ENCODE measurements at places on chromosomes 12 and 14.
A peak's percentile ranks its signal among the peaks of the same experiment; 100 is the strongest.

DNA sequence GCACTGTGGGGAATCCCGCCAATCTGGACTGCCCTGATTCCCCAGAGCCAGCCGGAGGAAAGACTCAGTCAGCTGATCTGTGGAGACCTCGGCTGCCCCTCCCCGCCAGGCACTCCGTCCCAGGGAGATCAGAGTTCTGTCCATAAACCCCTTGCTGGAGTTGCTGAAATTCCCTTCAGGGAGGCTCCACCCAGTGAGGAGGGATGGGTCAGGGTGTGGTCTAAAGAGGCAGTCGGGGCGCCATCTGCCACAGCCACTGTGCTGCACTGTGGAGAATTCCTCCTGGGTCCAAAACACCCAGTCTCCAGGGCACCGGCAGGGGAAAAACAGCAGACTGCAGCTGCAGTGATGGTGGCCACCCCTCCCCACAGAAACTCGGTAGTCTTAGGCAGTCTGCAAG is 1922.3 kb upstream of the FLRT2 start:
- DNase-seq, result no peak

GRCh38 chr12:52245259-52245961 is 12.4 kb downstream of the KRT7 start:
- no peak for DNase-seq

GRCh38 chr12:31041033-31041564 is 32.6 kb upstream of the DDX11 start:
- DNase-seq, result no peak

DNA sequence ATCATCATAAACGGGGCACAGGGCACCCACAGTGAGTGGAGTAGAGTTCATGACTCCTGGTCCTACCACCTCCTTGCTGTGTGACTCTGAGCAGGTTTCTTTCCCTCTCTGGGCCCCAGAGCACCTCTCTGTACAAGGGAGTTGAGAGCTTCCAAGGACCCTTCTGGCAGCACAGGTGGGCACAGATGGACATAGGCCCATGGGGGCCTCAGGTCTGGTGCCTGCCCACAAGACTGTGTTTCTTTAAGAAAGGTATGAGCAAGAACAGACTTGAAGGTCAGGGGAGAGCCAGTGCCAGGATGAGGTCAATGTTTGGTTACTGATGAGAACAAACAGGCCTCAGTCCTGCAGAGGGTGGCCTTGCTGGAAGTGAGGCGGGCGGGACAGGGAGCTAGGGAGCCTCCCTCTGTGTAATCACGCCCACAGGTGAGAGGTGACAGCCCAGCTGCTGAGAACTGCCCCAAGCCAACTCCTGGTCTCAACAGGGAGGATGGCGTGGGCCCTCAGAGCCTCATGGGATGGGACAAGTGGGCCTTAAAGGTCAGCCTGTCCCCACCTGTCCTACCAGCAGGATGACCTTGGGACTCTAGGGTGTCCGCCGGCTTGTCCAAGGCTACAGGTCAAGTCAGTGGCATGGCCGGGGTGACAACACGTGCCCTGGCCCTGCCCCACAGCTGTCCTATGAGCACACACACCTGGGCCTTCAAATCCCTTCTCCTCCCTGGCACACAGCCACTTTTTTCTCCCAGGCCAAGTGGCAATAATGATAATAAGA is 49.1 kb downstream of the CCDC85C start:
- no peak for DNase-seq

DNA sequence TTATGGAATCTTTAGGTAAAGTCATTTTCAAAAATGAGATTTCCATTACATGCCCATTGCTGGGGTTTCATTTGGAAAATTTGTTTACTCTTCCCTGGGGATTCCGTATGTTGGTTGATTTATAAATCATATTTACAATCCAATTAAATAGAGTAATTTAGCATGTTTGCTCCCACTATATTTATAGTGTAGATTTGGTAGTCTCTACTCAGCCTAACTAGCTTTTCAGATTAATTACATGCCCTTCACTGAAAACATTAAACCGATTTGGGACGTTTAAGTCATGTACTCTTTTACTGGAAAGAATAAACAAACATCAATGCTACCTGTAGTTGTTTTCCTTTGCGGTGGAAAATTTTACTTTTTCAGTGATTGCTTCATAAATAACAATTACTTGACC is 10.4 kb downstream of the PAX9 start:
- DNase-seq, result no peak

GRCh38 chr12:41980390-41980789 is 164.3 kb downstream of the GXYLT1 start:
- no peak for DNase-seq

GRCh38 chr14:71712478-71712877 is 219.8 kb upstream of the RGS6 start:
- no peak for DNase-seq

GRCh38 chr12:3077572-3078081 is 448 bp downstream of the TSPAN9 start:
- DNase-seq, result peak; percentile 74

DNA sequence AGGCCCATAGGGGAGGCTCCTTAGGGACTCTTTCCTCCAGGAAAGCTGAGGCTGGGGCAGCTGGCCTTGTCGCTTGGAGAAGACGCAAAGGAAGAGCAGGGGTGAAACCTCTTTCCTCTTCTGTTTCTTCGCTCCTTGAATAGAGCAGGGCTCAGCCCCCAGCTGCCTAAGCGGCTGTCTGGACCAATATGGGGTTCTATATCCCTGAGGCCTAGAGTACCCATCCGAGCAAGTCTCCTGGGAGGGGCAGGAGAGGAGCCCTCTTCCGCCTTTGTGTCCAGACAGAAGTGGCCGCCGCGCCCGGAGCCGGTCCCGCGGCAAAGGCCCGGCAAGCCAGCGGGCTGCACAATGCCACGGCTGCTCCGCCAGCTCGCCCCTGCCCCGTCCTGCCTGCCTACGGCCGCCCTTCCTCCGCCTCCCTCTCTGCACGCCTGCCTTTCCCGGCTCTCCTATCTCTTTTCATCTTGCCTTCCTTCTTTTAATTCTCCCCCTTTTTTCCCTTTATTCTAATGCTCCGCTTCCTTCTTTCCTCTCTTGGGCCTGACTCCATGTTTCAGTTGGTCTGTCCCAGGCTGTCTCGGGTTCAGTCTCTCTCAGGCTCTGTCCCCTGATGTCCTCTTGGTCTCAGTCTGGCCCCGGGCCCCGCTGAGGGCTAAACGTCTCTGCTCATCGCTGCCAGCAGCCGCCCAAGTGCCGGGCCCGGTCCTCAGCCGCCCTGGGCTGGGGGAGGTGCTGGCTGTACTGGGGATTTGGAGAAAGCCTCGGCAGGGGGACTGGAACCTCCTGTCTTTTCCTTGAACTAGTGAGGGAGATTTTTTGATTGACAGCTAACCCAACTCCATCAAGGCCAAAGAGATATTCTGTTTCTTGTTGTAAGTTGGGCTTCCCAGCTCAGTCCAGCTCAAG is 2.5 kb upstream of the HOXC9 start:
- DNase-seq, result no peak

- no peak for DNase-seq
These were observed 1.1 kb upstream of the UBC start for GRCh38 chr12:124915239-124916236.

GRCh38 chr12:121805171-121806008 is 1.6 kb downstream of the SETD1B start:
- DNase-seq, result no peak

GRCh38 chr14:63088865-63089264 is 43.6 kb upstream of the KCNH5 start:
- DNase-seq, result no peak

GRCh38 chr14:99874306-99874705 is 81.1 kb downstream of the EML1 start:
- no peak for DNase-seq

DNA sequence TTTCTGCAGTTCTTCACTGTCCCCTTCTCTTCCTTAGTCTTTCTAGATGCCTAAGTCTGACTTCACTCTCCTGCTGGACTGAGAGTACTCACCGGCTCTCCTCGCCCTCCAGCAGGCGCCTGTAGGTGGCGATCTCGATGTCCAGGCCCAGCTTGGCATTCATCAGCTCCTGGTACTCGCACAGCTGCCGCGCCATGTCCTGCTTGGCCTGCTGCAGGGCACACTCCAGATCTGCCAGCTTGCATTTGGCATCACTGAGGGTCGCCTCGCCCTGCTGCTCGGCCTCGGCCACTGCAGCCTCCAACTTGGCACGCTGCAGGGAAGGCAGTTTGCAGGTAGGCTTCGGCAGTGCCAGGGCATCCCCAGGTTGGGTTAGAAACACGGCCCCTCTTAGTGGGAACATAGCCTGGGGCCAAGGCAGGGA is 5.2 kb downstream of the KRT84 start:
- DNase-seq, result no peak

- DNase-seq, result no peak
These were observed 6.1 kb downstream of the RSRC2 start for GRCh38 chr12:122520676-122521075.

GRCh38 chr14:93033983-93034670 is 81.6 kb downstream of the ITPK1 start:
- DNase-seq, result no peak

GRCh38 chr14:100215330-100215885 is 23.5 kb upstream of the YY1 start:
- no peak for DNase-seq

- DNase-seq, result peak; percentile 59
These were observed at the start of gene TNFAIP2 for GRCh38 chr14:103122947-103123633. Gene TNFAIP2 (plus strand): TSS chr14:103123461. CDS start chr14:103126458, 2,997 bp downstream.

GRCh38 chr14:90274808-90275457 is 18.6 kb downstream of the PSMC1 start:
- no peak for DNase-seq

- no peak for DNase-seq
These were observed 66.5 kb upstream of the CAND1 start for GRCh38 chr12:67202678-67203012.

DNA sequence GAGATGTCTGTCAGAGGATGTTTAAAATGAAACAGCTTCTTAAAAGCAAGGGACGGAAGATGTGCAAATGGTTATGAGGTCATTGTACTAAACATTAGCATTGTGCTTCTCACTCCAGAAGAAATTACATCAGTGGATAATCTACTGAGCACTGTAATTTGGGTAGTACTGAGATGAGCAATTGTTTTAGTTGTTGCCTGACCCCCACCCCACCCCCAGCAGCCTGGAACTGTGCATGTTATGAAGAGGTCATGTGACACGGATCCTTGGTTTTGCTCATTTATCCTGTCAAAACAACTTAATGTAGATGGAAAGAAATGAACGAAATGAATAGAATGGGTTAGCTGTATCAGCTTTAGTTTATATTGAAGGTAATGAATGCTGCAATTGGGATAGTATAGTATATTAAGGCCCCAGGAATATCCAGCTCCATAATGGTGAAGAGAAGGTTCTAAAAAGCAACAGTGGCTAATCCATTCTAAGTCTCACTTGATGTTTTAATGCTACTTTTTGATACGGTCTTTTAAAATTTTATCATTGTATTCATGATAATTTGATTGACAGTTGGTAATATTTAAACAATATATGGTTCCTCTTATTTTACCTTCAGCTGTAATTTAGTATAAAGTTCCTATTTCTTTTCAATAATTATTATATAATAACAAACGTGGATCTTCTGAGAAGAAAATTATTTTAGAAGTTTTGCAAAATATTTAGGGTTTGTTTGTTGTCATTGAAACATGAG is 58.5 kb downstream of the WNK1 start:
- no peak for DNase-seq

DNA sequence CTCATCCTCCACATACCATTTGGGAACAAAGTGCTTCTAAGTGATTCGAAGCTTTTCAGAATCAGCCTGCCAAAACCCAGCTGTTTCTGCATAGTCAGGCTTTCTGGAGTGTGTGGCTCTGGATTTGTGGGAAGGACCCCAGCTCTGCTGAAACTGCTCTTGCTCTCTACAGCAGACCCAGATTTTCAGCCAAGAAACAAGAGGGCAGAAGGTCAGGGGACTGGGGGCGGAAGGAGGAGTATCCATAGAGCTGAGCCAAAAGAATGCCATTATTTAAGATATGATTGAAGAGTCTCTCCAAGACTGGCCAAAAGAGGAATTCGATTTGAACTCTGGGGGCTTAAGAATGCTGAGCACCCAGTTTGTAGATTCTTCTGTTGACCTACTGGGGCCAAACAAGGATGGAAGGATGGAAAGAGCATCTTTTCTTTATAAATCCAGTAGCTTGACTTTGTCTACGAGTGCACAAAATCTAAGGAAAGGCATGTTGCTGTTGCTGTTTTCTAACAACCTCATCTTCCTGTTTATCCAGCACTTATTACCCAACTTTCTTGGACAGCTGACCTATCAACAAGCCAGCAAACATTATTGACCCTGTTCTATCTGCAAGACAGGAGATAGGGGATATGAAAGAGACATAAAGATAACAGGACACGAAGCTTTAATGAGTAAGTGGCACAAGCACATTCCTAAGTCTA is 29.2 kb downstream of the FBLN5 start:
- DNase-seq, result peak; percentile 59

- DNase-seq, result no peak
These were observed 170.6 kb downstream of the CRADD start for GRCh38 chr12:93847517-93848474.

GRCh38 chr14:39232554-39233415 is 930 bp upstream of the MIA2 start:
- DNase-seq, result no peak

DNA sequence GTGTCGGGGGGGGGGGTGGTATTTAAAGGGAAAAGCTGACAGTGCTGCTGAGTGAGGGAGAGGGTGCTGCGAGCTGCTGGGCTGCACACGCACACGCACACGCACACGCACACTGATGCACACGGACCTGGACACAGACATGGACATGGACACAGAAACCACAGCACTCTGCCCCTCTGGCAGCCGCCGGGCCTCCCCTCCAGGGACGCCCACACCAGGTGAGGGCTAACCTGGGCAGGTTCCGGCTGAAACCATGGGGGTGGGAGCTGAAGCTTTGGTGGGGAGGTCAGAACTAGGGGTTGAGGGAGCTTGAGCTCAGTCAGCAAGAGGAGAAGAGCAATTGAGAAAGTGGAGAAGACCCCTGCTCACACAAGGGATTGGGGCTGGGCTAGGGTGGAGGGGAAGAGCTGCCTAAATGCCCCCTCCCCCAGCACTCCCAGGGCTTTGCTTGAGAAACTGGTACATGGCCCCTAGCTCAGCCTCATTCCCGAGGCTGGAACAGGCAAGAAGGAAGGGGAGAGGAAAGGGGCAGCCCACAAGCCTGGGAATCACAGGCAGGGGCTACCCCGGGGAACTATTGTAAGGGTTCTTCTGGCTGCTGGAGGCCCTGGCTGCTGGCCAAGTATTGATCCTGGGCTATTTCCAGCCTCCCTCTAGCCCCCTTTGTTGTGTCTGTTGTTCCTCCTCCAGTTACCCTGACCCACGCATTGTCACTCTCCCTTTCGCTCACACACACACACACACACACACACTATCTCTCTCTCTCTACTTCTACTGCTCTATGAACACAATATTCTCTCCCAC is at the start of gene REM2:
TSS of gene REM2 (plus strand) at position 50 of the 804 bp plus-strand sequence. CDS start at position 116, 66 bp downstream.
- DNase-seq, result peak; percentile 36

- no peak for DNase-seq
These were observed 34.2 kb downstream of the DAO start for GRCh38 chr12:108914121-108914531.

DNA sequence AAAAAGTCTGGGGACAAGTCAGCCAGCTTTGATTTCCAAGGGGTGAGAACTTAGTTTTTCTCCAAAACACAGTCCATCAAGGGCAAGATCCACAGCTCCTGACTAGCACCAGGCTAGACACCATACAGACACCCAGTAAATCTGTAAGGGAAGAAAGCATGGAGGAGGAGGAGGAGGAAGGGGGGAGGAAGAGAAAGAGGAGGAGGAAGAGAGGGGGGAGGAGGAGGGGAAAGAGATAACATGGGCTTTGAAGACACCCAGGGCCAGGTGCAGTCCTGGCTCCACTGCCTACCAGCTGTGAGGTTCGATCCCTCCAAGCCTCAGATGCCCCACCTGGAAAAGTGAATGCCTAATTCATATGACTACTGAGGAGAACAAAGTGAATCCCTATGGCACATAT is 18.3 kb downstream of the KDM2B start:
- no peak for DNase-seq
